ENCODE measurements at places on chromosomes 5 and 9. TPM values are rescaled to one million over a fixed set of nuclear protein-coding genes. Genes with fewer than 3 reads are reported as not detected.

DNA sequence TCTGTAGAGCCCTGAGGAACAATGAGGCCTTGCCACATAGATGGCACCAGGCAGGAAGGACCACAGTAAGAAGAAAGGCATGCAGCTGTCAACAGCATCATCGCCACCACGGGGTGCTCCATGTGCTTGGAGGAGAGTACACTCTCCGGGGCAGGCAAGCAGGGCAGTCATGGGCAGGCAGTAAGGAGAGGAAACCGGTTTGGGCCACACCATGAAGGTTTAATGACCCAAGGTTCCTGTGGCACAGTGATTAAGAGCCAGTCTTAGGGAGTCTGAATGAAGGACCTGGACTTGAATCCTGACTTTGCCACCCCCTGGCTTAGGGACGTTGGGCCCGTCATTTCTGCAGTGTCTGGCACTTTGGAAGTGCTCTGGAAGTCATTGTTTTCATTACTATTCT, 80.6 kb upstream of the ZBTB43 start:
- no peak for DNase-seq

- peak; percentile 64 for DNase-seq
Observed at GRCh38 chr5:147507480-147508126, 2.3 kb downstream of the DPYSL3 start.

DNA sequence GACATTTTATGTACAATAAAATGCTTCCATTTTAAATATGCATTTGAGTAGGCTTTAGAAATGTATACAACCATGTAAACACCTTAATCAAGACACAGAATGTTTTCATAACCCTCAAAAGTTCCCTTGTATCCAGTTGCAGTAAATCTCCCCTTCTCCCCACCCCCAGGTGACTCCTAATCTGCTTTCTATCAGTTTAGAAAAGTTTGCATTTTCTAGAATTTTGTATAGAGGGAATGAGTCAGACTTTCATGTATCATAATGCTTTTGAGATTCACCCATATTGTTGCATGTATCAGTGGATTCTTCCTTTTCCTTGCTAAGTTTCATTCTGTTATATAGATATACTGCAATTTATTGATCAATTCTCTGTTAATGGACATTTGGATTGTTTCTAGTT, 17.7 kb upstream of the ZBED3 start:
- no peak for DNase-seq

DNA sequence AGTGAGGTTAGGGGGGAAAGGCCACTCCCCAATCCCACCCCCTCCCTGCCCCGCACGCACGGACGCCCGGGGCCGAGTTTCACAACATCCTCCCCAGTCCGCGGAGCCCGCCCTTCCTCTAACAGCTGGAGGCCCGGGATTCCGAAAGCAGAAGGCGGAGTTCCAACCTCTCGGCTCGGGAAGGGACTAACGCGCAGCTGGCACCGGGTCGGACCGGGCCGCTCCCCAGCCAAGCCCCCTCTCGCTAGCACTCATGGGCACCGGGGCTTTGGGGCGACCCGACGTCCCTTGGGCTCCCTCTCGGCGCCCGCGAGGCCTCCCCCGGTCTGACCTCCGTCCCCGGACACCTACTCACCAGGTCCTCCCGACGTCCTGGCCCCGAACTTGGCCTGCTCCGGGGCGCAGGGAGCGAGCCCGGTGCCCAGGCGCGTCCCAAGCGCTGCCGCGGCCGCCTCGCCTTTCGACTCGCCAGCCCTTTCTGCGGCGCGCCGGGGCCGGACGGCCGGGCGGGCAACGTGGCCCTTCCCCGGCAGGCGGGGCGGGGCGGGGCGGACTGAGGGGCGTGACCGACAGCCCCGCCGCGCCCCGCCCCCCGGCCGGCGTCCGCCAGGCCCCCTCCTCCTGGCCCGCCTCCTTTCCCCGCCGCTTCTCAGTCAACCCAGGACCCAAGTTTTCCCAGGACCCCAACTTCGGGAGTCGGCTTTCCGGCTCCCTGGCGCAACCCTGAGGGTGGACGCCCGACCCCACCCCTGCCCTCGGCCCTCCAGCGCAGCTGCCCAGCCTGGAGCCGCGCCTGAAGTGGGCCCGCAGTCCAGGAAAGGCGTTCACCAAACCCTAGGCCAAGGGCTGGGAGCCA, at the start of gene MGAT1:
Gene MGAT1 (minus strand): TSS at position 482 of the 856 bp plus-strand sequence. CDS start 9,835 bp downstream, outside the sequence.
- peak; percentile 90 for DNase-seq

GRCh38 chr5:98535901-98536300, 237.6 kb upstream of the RGMB start:
- no peak for DNase-seq

GRCh38 chr5:17282283-17283120, 65.1 kb downstream of the BASP1 start:
- peak; percentile 45 for DNase-seq

DNA sequence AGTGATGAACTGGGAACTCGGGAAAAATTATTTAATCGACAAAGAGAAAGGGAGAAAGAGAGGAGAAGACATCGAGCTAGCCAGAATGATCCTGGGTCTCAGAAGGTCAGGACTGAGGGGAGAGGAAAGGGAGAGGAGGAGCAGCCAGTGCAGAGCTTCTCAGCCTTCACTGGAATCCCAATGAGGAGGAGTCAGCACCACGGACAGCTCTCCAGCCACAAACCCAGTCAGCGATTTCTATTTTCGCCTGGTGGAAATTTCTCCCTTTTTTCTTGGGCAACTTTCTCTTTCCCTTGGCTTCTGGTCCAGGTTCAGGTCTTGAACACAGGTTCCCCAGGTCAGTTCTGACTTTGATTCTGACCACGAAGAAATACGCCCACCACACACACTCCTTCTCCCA, 1.6 kb upstream of the BRINP1 start:
- DNase-seq = peak; percentile 21

GRCh38 chr9:114303977-114304376, 18.9 kb upstream of the ORM1 start:
- DNase-seq = no peak

DNA sequence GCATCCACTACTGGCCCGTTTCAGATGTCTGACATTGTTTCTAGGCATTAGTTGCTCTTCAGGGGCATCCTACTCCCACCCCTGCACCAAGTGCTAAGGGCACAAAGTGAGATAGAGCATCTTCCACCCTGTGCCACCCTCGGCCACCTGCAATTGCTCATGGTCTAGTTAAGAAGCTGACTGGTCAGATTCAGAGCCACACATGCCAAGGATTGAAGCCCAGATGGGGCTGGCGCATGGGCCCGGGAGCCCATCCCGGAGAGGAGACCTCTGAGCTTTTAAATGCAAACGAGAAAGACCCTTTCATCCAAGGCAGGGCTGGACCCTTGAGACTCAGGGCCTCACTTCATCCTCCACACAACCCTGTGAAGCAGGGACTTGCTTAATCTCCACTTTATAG, 28.5 kb downstream of the HRH2 start:
- DNase-seq = no peak

DNA sequence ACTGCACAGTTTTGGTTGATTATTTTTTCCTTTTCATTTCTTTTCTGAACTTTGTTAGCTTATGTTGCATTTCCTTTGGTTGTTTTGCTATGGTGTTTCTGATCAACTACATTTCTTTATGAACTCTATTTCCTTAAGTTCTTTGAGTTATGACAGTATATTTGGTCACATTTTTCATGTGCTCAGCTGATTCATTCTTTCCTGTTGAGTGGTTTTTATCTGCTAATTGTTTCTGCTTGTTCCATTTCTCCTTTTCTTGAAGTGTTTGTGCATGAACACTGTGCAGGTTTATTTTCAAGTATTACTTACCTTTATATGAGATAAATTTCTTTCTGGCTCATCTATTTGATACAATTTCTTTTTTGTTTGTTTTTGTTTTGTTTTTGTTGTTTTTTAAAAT, 50.9 kb upstream of the MACIR start:
- DNase-seq = peak; percentile 22

DNA sequence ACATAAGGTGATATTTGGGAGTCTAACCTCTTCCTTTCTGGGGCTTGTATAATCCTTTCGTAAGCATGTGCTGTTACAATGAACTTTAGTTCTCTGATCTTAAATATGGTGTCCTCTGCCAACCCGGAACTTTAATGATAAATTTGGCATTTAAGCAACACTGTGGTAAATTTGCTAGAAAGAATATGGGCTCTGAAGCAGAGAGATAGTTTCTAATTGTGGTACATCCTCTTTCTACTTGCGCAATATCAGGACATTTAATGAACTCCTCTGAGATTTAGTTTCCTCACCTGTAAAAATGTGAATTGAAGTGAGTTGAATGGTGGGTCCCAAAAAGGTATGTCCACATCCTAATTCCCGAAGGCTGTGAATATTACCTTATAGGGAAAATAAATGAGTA, 364.7 kb downstream of the CAAP1 start:
- no peak for DNase-seq

DNA sequence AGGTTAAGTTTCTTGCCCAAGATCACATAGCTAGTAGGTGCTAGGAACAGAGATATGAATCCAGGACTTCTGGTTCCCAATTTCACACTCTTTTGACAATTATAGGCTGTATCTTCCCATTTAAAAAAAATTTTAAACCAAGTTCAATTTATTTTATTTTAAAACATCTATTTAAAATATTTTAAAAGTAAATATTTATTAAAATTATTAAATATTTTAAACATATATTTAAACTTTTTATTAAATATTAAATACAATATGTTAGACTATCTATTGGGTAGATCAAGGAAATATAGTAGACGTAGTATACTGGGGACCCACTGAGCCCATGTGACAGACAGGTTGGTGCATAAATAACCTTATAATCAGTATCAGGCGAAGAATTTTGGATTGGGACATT, 54.8 kb downstream of the GLRA1 start:
- DNase-seq = no peak

DNA sequence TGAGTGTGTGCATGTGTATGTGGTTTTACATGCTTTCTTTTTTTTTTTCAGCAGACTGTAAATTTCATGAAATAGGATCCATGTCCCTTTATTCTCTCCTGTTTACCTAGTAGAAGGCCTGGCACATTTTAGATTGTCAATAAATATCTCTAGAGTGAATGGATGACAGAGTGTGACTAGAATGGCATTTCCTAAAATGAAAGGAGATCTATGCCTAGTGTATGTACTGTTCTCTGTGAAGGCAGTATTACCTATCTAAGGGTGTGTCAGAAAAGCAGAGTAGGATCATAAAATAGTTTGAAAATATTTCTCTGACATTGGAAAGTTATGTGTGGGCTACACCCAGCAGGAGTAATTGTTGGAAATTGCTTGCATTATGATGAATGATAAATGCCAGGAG, 1876.0 kb upstream of the C9orf72 start:
- no peak for DNase-seq

DNA sequence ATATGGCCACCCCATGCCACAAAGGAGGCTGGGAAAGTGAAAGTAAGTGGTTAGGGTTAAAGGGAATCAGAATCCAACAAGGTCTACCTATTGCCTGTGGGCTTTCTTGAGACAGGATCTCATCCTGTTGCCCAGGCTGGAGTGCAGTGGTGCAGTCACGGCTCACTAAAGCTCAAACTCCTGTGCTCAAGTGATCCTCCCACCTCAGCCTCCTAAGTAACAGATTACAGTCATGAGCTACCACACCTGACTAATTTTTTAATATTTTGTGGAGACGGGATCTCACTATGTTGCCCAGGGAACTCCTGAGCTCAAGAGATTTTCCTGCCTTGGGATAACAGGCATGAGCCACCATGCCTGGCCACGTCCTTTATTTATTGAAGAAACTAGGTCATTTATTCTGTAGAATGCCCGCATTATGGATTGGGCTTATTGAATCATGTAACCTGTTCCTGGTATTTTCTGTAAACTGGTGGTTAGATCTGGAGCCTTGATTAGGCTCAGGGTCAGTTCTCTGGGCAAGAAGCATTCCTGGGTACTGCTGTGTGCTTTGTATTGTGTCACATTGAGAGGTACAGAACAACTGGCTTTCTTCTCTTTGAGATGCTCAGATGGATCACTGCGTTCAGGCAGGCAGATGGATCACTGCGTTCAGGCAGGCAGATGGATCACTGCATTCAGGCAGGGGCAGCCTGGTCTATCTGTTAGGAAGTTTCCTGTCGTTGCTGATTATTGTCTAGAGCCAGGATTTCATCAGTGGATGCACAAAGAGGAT, 41.6 kb downstream of the ERGIC1 start:
- no peak for DNase-seq

DNA sequence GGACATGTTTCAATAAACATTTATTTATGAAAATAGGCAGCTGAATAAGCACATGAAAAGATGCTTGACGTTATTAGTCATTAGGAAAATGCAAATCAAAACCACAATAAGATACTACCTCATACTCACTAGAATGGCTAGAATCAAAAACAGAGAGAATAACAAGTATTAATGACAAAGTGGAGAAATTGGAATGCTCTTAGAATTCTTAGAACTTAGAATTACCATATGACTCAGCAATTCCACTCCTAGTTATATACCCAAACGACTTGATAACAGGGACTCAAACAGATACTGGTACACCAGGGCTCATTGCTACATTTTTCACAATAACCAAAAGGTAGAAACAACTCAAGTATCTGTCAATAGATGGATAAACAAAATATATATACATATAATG, 15.1 kb upstream of the TRIM36 start:
- DNase-seq = peak; percentile 19

DNA sequence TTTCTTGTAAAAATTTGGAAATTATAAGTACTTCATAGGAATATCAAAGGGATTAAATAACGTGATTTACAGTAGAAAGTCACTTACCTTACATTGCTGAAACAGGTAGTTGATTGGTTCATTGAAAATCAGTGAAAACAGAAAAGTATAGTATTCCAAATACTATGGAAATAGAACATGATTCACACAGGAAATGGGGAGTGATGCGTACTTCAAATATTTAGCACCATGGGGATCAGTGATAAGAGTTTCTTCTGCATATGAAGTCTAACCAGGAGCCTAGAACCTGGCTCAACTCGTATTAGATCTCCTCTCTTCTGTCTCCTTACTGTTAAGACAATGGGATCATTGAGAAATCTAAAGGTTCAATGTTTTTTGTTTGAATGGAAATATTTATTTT, 133.3 kb downstream of the FAM174A start:
- peak; percentile 27 for DNase-seq

- no peak for DNase-seq
Observed at GRCh38 chr9:89706086-89706485, 101.3 kb downstream of the GADD45G start.

DNA sequence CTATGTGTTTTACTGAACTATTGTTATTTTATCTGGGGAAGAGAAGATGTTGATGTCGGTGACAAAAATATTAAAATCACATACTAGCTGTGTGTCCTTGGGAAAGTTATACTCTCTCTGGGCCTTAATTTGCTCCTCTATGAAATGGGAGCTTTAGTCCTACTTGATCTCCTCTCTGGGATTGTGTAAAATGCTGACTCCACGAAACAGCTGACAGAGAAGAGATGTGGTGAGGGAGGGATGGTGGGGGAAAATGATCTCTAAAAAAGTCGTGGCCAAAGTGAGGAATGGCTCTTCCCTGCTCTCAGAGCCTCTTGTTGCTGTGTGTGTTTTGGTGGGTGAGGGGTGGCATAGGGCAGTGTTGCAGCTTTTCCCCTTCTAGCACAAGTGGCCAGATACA, 173.7 kb downstream of the MELK start:
- DNase-seq = no peak

- DNase-seq = peak; percentile 82
Observed at GRCh38 chr5:94693043-94693822, 74.8 kb downstream of the SLF1 start.

- peak; percentile 88 for DNase-seq
Observed at GRCh38 chr9:128215491-128216409, 12.6 kb downstream of the DNM1 start.

PLAC8L1 gene
- total RNA-seq = not detected

KCNN2 gene
- 2.6 TPM for total RNA-seq

ERMP1 gene
- total RNA-seq = 38.3 TPM

AQP3 gene
- 0.97 TPM for total RNA-seq

TCOF1 gene
- total RNA-seq = 23.7 TPM

LCN12 gene
- not detected for total RNA-seq

LRRC26 gene
- total RNA-seq = not detected

All from fibroblast of villous mesenchyme (primary cell).